ENCODE measurements at places on chromosomes 13 and 19.

- DNase-seq = no peak
Measured at GRCh38 chr19:16069813-16070365, 6.4 kb upstream of the TPM4 start.

- no peak for DNase-seq
Measured at GRCh38 chr19:35272122-35272719, 3.5 kb downstream of the USF2 start.

- no peak for DNase-seq
Measured at GRCh38 chr19:55112246-55112776, 5.1 kb downstream of the PPP1R12C start.

- no peak for DNase-seq
Measured at GRCh38 chr19:45150751-45151281, 10.0 kb downstream of the NKPD1 start.

GRCh38 chr13:59446391-59446790 is 717.3 kb downstream of the DIAPH3 start:
- no peak for DNase-seq

GRCh38 chr13:94494026-94494425 is 14.5 kb upstream of the DCT start:
- DNase-seq = no peak

DNA sequence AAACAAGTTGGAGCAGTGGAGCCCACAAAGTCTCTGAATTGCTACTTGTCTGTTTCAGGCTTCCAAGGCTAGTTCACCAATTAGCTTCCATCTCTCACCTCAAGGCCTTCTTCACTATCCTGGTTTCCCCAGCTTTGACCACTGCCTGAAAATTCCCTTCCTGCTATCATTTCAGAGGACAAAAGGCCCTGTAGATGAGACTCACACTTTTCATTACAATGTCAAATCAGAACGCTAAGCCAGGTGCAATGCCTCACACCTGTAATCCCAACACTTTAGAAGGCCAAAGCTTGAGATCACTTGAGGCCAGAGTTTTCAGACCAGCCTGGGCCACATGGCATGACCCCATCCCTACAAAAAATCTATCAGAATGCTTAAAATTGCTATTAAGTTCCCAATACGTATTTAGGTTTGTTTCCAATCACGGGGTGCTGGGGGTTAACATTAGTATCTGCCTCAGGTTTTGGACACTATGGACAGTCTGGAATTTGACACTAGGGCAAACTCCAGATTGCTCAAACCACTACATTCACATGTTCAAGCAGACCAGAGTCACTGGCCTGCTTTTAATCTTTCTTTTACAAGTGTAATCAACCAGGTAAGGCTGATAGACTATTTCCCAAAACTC is 5.5 kb downstream of the TPT1 start:
- no peak for DNase-seq

- DNase-seq = no peak
Measured at GRCh38 chr19:30083125-30083681, 141.2 kb downstream of the URI1 start.

DNA sequence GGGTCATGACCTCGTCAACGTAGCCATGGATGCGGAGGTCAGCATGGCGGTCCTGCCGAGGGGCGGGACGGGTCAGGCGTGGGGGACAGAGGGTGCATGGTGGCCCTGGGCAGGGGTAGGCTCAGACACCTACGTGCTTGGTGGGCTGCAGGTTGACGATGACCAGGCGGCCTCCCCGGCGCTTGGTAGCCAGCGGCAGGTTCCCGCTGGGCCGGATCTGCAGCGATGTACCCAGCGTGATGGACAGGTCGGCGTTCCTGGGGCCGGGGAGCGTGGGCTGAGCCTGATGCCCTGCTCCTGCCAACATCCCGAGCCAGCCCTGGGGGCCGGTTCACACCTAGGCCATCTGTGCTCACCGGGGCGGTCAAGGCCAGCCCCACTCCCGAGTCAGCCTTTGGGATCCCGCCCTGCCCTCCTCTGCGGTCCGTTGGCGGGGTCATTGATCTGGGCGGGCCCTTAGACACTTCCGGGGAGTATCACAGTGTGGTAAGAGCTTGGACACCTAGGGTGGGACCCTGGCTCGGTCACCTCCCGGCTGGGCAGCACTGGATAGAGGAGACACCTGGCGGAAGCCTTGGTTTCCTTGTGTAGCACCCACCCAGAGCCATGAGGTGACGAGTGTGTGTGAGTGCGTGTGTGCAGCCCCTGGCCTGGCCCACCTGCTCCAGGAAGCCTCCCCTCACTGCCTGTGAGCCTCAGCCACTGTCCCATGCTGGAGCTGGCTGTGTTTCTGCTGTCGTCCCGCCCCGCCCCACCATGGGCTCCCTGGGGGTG is 7.3 kb downstream of the SIRT6 start:
- DNase-seq = no peak

DNA sequence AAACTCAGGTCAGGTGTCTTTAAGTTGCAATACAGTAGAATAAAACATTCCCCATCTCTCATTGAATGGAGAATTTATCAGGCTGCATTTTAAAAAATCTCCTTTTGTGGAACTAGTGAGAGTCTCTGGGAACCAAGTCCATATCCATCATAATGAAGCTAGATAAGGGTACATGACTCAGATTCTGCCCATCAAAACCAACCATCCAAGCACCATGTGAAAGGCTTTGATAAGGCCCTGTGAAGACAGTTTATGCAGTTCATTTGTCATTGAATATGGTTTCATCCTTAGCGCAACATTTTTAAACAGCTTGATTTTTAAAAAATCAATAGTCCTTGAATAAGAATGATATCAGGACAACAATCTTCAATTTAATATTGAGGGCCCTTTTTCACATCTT is 56.3 kb upstream of the DIAPH3 start:
- DNase-seq = no peak

- DNase-seq = no peak
Measured at GRCh38 chr19:49602806-49603205, 11.8 kb downstream of the PRR12 start.

GRCh38 chr13:42984026-42984425 is 8.0 kb downstream of the EPSTI1 start:
- DNase-seq = no peak

DNA sequence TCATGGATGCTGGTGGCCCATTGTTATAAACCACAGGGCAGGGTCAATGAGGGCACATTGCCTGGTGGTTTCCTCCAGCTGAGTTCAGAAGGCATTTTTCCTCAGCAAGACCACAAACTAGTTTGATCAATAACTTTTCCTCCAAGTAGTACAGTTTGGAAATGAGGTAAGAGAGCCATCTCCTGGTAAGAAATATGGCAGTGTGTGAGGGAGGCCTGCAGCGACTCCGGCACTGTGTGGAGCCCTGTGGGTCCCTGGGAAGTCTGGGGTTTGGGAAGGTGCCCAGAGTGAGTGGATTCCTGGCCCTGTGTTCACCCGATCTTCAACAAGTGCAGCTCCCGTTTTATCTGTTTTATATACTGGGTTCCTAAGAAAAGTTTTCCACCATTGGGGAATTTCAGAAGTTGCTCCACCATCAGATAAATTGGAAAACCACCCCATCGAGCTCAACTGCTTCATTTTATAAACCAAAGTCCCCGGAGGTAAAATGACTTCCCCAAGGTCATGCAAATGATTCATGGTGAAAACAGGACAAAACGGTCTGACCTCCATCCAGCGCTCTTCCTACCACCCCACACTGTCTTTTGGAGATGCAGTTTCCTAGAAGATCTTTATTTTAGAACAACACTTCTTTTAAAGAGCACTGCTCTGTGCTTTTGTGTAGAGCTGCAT is 148.4 kb downstream of the KATNAL1 start:
- no peak for DNase-seq

- DNase-seq = no peak
Measured at GRCh38 chr13:97316390-97316789, 94.3 kb downstream of the MBNL2 start.

DNA sequence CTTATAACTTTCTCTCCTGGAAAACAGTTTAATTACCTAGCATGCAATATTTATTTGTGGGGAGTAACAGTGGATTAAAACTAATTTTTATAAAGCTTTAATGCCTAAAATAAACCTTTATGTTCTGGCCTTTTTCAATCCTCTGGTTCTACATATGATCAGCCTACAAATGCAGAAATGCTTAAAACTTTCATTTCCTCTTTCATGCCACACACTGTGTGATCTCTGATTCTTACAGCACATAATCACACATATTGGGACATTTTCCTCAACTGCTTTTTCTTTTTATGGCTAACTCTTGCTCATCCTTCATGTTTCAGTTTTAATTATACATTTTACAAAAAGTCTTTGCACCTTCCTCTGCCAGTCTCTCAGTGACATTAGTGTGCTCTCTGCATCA is 910.8 kb upstream of the SLITRK6 start:
- DNase-seq = no peak

DNA sequence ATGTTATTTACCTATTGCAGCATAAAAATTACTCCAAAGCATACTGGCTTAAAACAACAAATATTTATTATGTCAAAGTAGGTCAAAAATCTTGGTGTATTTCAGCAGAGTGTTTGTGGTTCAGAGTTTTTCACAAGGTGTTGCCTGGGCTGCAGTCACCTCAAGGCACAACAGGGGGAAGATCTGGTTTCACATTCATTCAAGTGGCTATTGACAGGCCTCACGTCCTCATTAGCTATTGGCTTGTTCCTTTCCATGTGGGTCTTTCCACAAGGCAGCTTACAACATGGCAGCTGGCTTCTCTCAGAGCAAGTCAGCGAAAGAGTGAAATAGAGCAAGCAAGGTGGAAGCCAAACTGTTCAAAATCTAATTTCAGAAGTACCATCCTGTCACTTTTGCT is 602.9 kb downstream of the OLFM4 start:
- DNase-seq = no peak

- DNase-seq = no peak
Measured at GRCh38 chr19:34428549-34429285, 536 bp downstream of the UBA2 start.

- DNase-seq = no peak
Measured at GRCh38 chr13:65868099-65868498, 1362.0 kb downstream of the PCDH9 start.

DNA sequence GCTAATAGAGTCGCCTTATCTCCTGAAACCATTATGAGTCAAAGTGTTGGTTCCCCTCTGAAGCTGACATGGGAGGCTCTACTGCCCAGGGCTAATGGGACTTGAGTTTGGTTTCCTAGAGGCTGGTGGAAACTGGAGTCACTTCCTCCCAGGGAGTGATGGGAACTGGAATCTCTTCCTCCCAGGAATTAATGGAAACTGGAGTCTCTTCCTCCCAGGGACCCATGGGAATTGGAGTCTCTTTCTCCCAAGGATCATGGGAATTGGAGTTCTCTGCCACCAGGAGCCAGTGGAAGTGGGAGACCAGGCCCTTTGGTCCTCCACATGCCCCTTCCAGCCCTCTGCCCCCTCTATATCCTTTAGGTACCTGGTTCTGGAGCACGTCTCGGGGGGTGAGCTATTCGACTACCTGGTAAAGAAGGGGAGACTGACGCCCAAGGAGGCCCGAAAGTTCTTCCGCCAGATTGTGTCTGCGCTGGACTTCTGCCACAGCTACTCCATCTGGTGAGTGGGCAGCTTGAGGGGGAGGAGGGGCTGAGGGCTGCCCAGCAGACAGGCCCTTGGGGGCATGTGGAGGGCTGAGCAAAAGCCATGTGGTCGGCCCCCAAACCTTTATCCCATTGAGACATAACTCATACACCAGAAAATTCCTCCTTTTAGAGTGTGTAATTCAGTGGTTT is 5.5 kb downstream of the BRSK1 start:
- no peak for DNase-seq

- no peak for DNase-seq
Measured at GRCh38 chr19:14565298-14565679, 6.6 kb downstream of the NDUFB7 start.

DNA sequence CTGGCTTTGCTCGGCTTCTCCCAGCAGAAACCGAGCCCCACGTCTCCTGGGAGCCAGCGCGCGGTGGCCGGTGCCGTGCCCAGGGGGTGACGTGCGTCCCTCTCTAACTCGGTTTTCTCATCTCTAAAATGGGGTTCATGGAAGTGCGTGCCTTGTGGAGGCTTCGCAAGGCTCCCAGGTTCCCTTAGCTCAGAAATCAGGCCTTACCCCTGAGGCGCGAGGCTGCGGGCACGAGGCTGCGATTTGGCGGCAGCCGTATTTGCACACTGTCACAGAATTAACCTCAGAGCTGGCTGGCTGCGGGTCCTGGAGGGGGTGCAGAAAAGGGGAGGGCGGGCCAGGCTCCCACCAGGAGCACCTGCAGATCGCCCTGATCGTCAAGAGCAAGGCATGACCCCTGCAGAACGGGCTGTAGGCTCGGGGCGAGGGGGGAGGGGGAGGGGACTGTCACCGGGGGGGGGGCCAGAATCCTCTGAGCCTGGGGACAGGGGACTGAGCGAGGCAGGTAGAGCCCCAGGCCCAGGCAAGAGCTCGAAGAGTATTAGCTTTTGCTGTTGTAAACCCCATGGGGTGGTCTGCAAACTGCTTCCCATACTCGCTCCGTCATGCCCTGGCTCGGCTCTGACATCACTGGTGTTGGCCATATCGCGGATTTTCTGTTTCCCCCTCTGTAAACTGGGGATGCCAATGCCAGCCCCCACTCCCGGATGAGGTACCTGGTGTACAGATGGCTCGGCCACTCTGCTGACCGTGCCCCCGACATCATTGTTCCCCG is 62.2 kb downstream of the CCNE1 start:
- DNase-seq = no peak

DNA sequence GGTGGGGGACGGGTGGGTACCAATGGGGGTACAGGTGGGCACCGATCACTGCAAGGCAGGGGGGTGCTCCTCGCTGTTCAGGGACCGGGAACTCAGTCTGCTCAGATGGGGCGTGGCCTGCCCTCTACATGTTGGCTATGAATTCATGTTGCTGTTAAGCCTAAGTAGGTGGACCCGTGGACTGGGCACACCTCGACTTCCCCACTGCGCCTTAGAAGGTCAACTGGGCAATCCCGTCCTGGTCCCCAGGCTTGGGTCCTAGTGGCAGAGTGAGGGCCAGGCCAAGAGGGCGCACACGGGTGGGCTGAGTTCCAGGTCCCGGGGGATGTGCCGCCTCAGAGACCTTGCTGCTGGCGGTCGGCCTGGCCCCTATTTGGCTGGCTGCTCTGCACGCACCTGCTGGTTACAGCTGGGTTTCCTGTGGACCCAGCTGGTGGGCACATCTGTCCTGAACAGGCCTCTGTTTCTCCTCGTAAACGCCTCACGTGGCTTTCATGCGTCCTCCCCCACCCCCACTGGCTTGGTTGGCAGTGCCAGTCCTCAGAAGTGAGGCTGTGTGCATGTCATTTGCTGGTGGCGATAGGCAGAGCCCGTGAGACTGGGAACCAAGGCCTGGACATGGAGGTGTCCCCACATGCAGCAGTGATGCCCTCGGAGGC is 13.5 kb upstream of the ZNF554 start:
- DNase-seq = no peak

- no peak for DNase-seq
Measured at GRCh38 chr13:37652596-37652995, 54.0 kb upstream of the POSTN start.

- no peak for DNase-seq
Measured at GRCh38 chr19:42125536-42125935, 6.7 kb downstream of the POU2F2 start.

All from stimulated activated CD8-positive, alpha-beta memory T cell treated with anti-CD3 and anti-CD28 coated beads, Interleukin-7, amount 100 ng/mL, for 4 hours (primary cell).